Activated naive CD4-positive, alpha-beta T cell treated with Interleukin-2 at 50 U/mL for 16 hours (primary cell): ENCODE measurements at places on chromosomes 7 and 10.

DNA sequence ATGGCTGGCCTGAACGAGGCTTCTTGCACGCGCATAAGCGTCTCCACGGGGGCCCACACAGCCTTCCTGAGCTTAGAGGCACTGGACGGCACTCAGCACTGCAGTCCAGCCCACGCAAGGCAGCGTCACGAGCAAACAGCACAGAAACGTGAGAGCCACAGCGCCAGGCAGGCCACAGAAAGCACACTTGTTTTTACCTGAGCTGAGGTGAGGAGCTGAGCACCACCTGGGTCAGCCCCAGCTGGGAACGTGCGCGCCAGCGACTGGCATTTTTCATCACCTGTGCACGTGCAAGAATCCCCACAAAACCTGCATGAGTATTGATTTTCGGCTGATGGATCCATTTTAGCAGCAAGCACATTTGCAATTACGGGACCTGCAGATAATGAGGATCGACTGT lies 26.7 kb downstream of the IQCE start:
- no peak for DNase-seq

- DNase-seq, result no peak
Observed at GRCh38 chr10:52871191-52871843, 98.7 kb upstream of the MBL2 start.

GRCh38 chr10:84198206-84198915 lies 4.0 kb downstream of the CDHR1 start:
- DNase-seq, result no peak

- DNase-seq, result no peak
Observed at GRCh38 chr10:2921956-2922680, 145.2 kb upstream of the PFKP start.

- no peak for DNase-seq
Observed at GRCh38 chr7:9889554-9889953, 1084.1 kb upstream of the PHF14 start.

DNA sequence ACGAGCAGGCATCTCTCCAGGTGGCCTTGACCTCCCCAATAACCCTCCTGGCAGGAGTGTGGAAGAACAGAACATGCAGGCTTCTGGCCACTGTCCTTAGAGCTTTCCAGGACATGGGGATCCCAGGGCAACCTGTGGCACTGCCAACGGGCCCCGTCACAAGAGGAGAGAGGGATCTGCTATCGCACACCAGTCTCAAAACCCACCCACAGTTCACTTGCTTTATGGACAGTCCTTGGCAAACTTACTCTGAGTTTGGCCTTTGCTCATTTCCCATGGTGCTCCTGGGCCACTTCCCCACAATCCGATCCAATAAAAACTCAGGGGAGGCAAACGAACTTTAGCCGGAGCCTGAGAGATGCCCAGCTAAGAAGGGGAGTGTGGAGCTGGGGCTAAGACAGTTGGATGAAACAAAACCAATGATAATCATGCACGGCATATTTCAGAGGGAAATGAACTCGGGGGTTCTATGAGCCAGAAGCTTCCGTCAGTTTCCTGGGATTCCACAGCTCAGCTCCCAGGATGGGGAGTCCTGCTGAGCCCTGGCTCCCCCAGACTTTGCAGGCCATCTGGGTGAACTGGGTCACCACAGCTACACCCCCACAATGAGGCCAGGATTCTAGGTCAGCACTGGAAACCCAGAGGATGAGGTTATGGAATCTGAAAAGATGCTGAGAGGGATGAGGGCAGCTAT lies 158.4 kb downstream of the NEURL1 start:
- no peak for DNase-seq

DNA sequence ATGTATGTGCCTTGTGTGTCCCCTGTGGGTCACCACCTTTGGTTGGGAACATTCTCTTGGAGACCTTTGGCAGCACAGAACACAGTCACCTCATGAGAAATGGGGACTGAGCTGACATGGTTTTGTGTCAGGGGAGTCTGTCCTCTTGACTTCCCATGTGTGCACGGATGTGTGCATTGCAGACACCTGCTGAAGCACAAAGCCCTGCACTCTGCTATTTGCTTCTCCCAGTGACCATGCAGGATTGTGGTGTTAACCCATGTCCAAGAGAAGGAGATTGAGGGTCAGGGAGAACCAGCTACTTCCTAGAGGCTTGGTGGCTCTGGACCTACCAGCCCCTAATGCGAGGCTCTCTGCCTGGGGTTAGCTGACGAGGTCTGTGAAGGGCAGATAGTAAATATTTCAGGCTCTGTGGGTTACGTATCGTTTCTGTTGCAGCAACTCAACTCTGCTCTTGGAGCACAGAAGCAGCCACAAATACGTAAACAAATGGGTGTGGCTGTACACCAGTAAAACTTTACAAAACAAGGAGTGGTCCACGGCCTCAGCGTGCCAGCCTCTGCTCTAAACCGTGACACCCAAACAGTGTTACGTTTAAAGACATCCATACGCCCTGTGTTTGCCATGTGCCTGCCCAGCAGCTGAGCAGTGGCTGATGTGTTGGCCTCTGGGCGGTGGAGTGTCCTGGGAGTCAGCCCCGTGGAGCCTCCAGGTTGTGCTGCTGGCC lies 51.7 kb downstream of the ADCY1 start:
- DNase-seq, result no peak

- DNase-seq, result no peak
Observed at GRCh38 chr10:11345224-11346054, 266.0 kb downstream of the USP6NL start.

GRCh38 chr10:102610441-102610887 lies 33.8 kb upstream of the TRIM8 start:
- no peak for DNase-seq

GRCh38 chr10:116056445-116057293 lies 216.3 kb downstream of the GFRA1 start:
- no peak for DNase-seq

GRCh38 chr10:10848488-10849111 lies 169.1 kb upstream of the CELF2 start:
- no peak for DNase-seq

DNA sequence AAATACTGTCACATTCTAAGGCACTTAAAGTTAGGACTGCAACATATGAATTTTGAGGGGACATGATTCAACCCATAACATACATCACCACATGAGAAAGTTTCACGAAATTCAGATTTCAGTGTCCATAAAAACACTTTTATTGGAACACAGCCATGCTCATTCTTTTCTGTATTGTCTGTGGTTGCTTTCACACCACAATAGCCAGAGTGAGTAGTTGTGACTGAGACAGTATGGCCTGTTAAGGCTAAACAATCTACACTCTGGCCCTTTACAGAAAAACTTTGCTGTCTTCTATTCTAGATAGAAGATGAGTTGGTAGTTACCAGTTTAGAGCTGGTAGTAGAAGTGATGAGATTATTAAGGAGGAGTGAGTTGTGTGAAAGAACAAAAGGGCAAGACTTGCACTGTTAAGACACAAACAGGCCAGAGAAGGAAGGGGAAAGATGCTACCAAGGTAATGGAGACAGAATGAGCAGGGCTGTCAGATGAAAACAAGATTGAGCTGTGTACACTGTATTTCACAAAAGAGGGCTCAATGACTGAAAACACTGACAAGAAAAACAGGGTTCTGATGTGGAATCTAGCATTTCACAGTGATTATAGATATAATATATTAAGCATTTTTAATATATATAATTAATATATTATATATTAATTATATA lies 108.6 kb downstream of the PPP1R3A start:
- DNase-seq, result no peak

GRCh38 chr10:47027108-47027783 lies 116.0 kb downstream of the PTPN20 start:
- DNase-seq, result no peak

DNA sequence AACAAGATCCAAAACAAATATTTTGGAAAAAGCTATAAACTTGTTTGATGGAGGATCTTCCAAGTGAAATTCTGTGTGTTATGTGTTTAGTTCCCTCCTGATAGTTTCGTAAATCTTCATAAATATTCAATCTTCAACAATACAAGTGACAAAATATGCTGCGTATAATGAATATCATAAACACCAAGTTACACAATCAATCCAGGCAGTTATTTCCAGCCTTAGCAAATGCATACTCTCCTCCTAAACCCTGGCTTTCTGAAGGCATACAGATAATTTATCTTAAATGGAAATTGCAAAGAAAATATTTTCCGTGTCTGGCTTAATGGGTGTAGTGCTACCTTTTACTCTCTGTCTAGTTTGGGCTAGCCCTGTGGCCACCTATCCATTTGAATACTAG lies 864.9 kb upstream of the ZWINT start:
- no peak for DNase-seq

GRCh38 chr10:51302316-51302715 lies 228.0 kb downstream of the PRKG1 start:
- DNase-seq, result no peak

- DNase-seq, result no peak
Observed at GRCh38 chr7:130442601-130443000, 1.8 kb upstream of the CEP41 start.

GRCh38 chr10:123559823-123560092 lies 106.4 kb upstream of the GPR26 start:
- no peak for DNase-seq

- no peak for DNase-seq
Observed at GRCh38 chr7:79282070-79282694, 171.3 kb downstream of the MAGI2 start.

- no peak for DNase-seq
Observed at GRCh38 chr10:86855513-86855912, 99.1 kb downstream of the BMPR1A start.

DNA sequence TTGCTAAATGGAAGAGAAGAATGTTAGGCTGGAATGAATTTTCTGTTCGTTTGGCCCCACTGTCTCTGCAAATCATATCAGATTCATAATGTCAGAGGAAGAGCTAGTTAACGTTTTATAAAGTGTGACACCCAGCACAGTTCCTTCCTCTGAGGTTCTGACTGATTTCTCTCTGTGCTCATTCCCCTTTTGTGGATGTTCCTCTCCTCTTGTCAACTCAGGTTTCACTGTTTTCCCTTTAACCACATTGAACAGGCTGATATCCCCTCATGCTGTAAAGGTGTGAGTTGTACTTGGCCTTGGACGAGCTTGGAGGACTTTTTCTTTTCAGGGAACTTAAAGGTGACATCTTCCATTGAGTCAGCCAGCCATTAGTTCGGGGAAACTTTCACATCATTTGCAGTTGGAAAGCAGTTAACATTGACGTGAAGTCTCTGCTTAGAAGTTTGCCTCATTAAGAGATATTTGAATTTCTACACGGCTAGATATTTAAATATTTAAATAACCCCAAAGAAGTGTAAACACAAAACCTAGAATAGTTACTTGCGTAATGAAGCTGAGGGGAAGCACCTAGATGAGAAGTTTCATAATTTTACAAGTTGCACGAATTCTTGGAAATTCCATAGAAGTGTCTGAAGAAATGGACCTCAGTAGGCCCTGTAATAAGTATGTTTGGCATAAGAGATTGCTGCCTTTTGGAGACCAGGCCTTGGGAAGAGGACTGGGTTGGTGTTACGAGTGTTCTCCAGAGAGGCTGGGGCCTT lies 101.5 kb upstream of the EGR2 start:
- DNase-seq, result no peak

DNA sequence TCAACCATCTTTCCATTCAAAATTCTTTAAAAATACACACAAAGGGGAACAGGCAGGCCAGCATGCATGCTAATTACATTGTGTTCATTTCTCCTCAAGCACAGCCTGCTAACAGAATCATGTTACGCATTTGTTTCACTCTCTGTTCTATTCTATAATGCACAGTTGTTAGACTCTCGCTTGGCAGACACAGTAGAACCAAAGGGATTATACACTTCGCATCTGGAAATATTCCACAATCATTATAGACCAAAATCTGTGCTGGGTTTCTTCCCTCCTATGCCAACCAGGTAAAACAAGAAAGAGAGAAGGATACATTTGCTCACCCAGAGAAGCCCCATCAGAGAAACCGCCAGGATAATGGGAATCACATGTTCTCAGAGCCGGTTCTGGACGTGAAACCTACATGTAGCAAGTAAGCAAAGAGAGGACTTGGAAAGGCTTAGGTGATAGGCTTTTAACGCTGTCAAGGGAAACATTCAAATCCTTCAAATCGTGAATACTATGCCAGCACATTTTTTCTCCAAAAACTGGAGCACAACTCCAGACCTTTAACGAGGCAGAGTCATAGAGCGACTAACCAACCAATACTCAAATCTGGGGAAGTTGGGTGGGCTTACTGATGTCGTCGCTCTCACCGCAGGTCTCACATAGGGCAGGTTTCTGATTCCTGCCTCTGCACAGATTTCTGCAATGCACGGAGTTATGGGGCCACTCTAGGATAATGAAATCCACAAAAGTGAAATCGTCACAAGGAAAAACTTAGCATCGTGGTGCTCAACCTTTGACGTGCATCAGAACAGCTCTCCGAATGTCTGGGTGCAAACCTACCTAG lies 380.5 kb upstream of the AUTS2 start:
- DNase-seq, result no peak

- peak; percentile 80 for DNase-seq
Observed at GRCh38 chr7:38232502-38233366, 40.7 kb downstream of the TARP start.

DNA sequence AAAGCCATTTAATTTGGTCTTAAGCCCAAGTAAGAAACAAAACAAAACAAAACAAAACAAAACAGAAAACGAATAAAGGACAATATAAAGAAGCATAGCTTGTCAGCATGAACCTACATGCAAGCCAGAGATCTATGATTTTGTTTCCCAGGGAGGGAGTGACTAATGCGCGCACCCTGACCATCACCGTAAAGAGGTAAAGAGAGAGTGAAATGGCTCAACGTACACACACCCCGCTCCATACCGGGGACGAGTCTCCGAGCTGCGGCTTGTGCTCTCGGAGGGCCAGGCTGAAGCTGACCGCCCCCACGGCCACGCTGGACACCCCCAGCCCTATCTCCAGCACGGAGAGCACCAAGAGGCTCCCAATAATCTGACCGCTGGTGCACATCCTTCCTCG lies 1.1 kb downstream of the TMEM196 start:
- DNase-seq, result no peak
